ENCODE measurements at places on chromosomes 7 and 10.

- DNase-seq = no peak
These were observed 692.9 kb downstream of the LRMDA start for GRCh38 chr10:76124280-76124679.

DNA sequence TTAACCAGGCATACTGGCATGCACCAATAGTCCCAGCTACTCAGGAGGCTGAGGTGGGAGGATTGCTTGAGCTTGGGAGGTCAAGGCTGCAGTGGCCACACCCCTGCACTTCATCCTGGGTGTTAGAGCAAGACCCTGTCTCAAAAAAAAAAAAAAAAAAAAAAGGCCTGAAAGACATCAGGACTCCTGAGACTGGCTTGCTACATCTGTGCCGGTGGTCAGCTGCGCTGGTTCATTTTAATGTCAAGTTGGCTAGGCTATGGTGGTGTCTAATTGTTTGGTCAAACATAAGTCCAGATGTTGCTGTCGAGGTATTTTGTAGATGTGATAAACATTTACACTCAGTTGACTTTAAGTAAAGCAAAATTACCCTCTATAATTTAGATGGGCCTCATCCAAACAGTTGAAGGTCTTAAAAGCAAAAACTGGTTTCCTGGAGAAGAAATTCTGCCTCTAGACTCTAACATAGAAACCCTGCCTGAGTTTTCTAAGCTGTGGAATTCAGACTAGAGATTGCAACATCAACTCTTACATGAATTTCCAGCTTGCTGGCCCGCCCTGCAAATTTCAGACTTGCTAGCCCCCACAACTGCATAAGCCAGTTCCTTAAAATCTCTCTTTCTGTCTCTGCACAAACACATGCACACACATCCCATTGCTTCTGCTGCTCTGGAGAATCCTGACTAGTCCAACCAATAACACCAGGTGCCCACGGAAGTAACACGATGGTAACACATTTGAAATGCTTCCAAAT, 18.2 kb downstream of the MYOF start:
- peak; percentile 88 for DNase-seq

DNA sequence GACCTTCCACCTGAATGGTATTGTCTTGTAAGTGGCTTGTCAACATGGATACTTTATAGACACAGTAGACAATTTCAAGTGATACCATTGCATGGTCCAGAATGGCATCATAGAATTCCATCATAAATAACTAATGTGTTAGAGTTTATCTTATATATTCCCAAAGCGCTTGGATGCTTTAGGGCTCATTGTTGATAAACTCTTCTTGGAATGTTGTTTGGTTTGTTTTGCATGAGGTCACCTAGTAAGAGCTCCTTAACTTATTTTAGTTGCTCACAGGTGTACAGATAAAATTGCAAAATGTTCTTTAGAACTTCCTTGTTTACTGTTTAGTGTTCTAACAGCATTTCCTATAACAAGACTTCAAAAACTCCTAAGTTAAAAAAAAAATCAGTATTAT, 36.8 kb downstream of the SRI start:
- DNase-seq = no peak

- DNase-seq = no peak
These were observed 27.6 kb downstream of the SNX13 start for GRCh38 chr7:17912536-17913235.

- DNase-seq = no peak
These were observed 2.2 kb downstream of the GIMAP4 start for GRCh38 chr7:150569245-150569955.

- peak; percentile 5 for DNase-seq
These were observed 33.4 kb upstream of the VWDE start for GRCh38 chr7:12436896-12437535.
